ENCODE measurements at places on chromosomes 6 and 20. TPM values are rescaled to one million over a fixed set of nuclear protein-coding genes. Genes with fewer than 3 reads are reported as not detected.

The ADGRF5 gene
- total RNA-seq, result 0.18 TPM

The BMP7 gene
- 11.5 TPM for total RNA-seq

The TASP1 gene
- total RNA-seq, result 8.9 TPM

The HBS1L gene
- 79.2 TPM for total RNA-seq

The VNN1 gene
- not detected for total RNA-seq

The SLC17A2 gene
- total RNA-seq, result not detected

The BACH2 gene
- 1.6 TPM for total RNA-seq

The FOXF2 gene
- total RNA-seq, result 12.7 TPM

The MLN gene
- total RNA-seq, result not detected

The RBL1 gene
- total RNA-seq, result 14.0 TPM

The MMUT gene
- 7.1 TPM for total RNA-seq

DNA sequence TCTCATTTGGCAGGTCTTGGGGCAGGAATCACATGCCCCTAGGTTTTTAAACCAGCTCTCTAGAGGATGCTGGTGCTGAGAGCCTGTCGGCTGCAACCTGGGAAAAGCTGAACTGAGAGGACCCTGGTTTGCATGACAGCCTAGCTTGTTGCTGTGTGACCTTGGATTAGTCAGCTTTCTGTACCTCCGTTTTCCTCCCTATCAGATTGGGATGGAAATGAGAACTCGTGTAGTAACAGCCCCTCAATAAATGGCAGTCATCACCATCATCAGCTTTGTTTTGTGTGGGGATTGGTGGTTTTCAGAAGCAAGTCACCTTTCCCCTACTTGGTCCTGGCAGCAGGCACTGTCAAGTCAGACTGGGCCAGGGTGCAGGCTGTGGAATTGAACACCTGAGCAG is 75.2 kb upstream of the MYL9 start:
- no peak for DNase-seq

DNA sequence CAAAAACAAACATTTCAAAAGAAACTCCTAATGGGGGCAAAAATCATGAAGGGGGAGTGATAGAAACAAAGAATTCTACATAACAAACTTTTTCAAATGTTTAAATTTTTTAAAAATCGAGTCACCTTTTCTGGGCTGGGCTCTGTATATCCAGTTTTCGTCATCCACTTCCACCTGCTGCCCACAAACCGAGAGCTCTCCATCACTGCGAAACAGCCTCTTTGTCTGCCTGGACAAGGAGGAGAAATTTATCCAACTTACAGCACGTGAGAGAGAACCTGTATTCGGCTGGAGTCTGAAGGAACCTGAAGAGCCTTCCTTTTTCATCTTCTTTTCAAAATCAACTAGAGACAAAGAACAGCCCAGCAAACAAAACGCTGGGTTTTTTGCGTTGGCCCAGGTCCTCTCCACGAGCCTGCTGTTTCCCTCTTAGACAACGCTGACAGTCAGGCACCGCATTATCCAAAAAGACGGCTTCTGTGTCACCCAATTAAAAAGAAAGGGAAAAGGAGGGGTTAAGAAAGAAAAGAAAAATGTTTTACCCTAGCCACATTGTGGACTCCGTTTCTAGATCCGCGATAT is 72.4 kb upstream of the NHSL1 start:
- no peak for DNase-seq

GRCh38 chr20:13546497-13547131 is 92.1 kb downstream of the TASP1 start:
- DNase-seq, result peak; percentile 52

GRCh38 chr20:4070323-4071177 is 55.2 kb upstream of the RNF24 start:
- DNase-seq, result no peak

GRCh38 chr20:37991908-37992307 is 41.3 kb downstream of the TTI1 start:
- DNase-seq, result no peak

- DNase-seq, result no peak
Measured at GRCh38 chr20:57478176-57478575, 46.8 kb downstream of the CTCFL start.

DNA sequence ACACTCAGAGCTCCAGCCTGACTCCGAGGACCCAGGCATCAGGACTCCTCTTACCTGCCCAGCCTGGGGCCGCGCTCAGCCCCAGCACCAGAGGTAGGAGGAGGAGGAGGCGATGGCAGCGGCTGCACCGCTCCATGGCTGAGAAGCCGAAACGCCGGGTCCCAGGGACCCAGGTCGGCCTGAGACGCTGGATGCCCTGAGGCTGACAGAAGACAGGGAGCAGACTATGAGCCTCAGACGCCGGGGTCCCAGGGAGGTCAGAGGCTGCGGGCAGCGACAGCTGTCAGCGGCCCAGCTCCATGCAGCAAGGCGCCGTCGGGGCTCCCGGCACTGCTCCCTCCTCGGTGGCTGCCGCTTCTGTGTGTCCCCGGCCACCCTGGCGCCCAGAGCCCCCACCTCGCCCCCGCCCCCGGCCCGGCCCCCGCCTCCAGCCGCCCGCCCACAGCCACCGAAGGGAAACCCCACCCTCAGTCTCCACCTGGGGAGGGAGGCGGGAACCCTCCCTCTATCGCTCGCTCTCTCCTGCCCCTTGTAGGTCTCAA is at the start of gene COL11A2:
TSS of gene COL11A2 (minus strand) at position 363 of the 542 bp plus-strand sequence. CDS start at position 136, 227 bp downstream.
- DNase-seq, result no peak

DNA sequence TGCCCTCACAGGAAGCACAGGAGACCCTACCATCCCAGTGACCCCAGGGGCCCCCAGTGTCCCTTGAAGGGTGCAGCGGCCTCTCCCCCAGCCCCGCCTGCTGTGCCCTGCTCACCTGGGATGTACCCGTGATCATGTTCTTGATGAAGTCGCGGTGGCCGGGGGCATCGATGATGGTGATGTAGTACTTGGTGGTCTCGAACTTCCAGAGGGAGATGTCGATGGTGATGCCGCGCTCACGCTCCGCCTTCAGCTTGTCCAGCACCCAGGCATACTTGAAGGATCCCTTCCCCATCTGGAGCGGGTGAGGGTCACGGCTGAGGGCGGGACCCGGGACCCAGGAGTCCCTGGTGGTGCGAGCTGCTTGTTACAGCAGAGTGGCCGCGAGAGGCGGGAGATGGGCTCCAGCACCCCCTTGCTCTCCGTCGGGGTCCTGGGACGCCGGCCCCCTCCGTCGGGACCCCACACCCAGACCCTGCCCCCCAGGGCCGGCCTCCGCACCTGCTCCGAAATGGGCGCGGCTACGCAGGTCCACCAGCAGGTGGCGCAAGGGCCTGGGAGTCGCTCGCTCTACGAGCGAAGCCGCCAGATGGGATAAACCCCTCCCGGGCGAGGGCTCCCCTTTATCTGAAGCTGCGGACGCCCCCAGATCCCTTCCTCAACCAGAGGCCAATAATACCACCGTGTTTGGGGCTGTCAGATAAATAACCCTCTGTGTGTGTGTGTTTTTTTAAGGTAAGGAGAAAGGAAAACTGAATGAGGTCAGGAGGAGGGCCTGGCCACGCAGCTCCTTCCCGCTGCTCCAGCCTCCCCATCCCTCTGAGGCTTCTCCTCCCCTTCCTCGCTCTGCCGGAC is 2.9 kb downstream of the EEF1A2 start:
- DNase-seq, result no peak

- no peak for DNase-seq
Measured at GRCh38 chr20:50449738-50450492, 60.3 kb upstream of the PTPN1 start.

DNA sequence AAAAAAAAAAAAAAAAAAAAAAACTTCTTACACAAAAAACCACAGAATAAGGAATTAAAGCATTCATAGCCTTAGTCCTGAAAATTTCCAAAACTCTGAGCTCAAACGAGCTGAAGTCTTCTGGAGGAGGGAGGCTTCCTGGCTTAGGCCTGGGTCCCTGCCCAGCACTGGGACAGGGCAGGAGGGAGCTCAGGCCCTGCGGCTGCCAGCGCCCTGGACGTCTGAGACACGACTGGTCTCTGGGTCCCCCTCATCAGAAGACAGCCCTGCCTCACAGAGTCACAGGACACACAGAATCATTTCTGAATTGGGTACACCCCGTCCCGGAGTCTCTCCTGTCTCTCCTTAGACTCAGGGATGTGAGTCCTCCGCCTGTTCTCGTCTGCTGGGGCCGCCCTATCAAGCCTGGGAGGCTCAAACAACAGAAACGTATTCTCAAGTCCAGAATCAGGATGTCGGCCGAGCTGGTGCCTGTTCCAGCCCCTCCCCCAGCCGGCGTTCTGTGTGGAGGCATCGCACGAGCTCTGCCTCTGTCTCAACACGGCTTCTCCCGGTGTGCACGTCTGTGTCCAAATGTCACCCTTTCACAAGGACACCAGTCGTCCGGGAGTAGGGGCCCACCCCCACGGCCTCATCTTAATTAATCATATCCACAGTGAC is 39.4 kb downstream of the ZBTB46 start:
- no peak for DNase-seq

DNA sequence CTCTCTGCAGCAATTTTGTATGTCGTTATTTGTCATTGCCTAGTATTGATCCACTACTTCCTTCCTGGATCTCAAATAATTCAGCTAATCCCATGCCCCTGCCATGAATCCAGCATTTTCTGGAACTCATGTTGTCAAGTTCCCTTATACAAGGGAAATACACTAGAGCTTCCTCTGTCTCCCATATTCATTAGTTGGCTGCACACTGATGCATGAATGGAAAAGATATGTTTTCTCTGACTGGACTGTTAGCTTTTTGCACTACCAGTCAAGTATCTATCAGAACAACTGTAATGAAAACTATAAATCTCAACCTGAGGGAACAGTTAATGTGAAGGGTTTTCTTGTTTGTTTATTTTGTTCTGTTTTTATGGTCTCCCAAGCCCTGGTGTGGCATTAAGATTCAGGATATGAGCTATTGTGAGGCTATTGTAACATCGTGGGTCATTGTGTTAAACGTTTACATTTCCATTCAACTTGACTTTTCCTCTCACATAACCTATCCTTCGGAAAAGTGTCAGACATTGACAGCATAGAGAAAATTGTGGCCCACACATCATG is 102.5 kb upstream of the FAM8A1 start:
- DNase-seq, result no peak

- DNase-seq, result no peak
Measured at GRCh38 chr6:27031302-27031701, 216.2 kb upstream of the PRSS16 start.

GRCh38 chr20:32484958-32485769 is 100.0 kb downstream of the NOL4L start:
- DNase-seq, result peak; percentile 64

GRCh38 chr20:45189861-45190260 is 15.2 kb downstream of the PI3 start:
- DNase-seq, result no peak

GRCh38 chr20:25566821-25567220 is 18.5 kb downstream of the NINL start:
- DNase-seq, result no peak

DNA sequence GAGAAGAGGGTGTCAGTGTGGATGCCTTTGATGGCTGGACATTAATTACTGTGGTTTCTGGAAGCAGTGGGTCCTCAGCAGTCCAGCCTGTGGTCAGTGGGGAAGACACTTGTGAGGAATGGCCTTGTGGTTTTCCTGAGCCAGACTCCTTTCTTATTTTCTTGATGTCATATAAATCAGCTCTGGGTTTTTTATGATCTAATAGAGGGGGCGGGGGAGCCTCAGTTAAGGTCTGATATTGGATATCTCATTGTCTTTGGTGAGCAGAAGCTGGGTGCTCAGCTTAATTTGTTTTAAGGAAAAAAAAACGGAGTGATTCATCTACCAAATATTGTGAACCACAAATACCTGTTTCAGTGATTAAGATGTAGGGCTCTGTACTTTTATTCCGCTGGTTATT is 62.1 kb downstream of the OTOR start:
- DNase-seq, result no peak

DNA sequence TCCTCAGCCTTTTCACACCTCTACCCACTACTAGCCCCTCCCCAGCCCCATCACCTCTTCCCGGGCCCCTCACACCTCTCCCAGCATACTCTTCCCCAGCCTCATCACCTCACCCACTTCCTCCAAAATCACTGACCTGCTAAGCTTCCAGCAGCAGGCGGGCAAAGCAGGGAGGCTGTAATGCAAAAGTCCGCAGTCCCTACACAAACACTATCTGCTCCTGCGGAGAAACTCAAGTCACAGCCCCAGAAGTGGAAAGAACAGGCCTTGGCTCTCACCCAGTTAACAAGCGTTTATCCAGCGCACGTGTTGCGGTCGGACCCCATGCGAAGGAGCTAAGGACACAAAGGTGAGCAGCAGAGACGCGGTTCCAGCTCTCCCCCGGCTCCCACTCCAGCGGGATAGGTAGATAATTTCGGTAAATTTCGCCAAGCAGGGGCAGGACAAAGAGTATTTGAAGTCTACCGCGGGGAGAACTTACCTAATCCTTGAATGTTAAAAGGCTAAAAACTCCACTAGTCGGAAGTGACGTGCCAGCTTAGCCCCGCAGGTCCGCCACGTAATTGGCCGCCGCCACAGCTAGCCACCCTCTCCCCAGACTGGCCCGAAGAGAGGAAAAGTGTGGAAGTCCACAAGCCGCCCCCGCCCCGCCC is 728 bp upstream of the TRIM39 start:
- DNase-seq, result peak; percentile 36

- no peak for DNase-seq
Measured at GRCh38 chr6:91088515-91088914, 501.6 kb upstream of the MAP3K7 start.

- no peak for DNase-seq
Measured at GRCh38 chr6:114342086-114342825, 567 bp downstream of the HS3ST5 start.

- DNase-seq, result no peak
Measured at GRCh38 chr20:58094698-58095097, 133.8 kb downstream of the ANKRD60 start.

DNA sequence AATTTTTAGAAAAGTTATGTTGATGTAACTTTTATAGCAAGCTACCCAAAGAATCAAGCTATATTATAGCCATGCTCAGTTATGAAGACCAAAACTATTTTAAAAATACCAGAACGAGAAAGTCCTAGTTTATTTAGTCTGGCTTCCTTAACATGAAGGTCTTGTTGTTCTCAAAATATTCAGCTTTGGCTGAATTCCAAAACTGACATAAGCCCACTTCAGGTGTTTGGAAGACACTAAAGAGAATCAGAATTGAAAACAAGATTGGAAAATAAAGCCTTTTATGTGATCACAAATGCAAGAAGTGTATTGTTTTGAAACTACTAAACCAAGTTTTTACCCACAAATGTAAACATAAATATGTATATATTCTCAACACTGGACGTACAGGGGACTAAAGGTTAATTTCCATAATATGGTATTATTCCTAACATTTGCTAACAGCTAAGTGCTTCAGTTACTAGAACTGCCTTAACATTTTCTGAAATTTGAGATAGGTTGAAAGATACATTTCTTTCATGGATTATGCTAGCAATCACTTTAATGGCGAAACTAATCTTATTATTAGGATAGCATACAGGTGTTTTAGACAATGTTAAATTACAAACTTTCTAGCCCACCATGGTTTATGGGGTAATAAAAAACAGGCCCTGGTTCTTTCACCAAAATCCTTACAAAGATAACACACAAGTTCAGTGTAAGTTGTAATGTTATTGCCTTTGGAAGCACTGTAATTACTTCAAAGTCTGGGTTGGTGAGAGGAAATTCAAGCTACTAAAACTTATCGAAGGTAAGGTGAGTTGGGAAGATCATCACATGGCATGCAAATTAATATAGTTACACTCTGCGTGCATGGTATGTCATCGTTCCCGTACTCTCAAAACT is 1.6 kb downstream of the MAP3K5 start:
- DNase-seq, result no peak
